ENCODE measurements at places on chromosomes 5 and 9. TPM values are rescaled to one million over a fixed set of nuclear protein-coding genes. Genes with fewer than 3 reads are reported as not detected.

The GOLM1 gene
- polyA plus RNA-seq = 88.6 TPM

The TMEM252 gene
- 3.4 TPM for polyA plus RNA-seq

The ARID3C gene
- not detected for polyA plus RNA-seq

The APBA1 gene
- polyA plus RNA-seq = 1.3 TPM

The ZNF462 gene
- 1.8 TPM for polyA plus RNA-seq

The SLC34A3 gene
- polyA plus RNA-seq = 36.0 TPM

The HRCT1 gene
- 13.3 TPM for polyA plus RNA-seq

The PTGER4 gene
- polyA plus RNA-seq = 8.5 TPM

The WDR38 gene
- not detected for polyA plus RNA-seq

The ACO1 gene
- polyA plus RNA-seq = 70.5 TPM

The GALT gene
- 83.7 TPM for polyA plus RNA-seq

The RICTOR gene
- 3.4 TPM for polyA plus RNA-seq

The FBP2 gene
- not detected for polyA plus RNA-seq

The ELOVL7 gene
- 14.6 TPM for polyA plus RNA-seq

Measured in kidney (tissue), 22 donors.